Activated CD8-positive, alpha-beta memory T cell treated with anti-CD3 and anti-CD28 coated beads for 1 hour (primary cell): ENCODE measurements at places on chromosomes 5 and 9.

DNA sequence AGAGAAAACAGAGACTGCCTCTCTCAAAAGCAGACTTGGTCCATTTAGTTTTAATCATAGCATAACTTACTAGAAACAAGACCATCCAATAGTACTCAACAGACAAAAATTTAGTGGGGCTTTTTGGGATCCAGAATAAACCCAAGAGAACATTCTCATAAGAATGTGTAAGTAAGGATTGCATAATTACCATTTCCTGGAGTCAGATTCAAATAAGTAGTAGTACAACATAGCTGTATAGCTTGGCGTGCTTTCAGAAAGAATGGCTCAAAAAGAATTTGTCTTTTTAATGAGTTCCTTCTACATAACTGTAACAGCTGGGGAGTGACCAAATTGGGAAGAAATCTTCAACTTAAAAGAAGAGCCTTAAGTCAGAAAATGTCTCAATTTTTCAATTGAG is 145.4 kb downstream of the DENND1A start:
- DNase-seq, result no peak

GRCh38 chr5:64156261-64156660 is 9.4 kb upstream of the RNF180 start:
- DNase-seq, result no peak

DNA sequence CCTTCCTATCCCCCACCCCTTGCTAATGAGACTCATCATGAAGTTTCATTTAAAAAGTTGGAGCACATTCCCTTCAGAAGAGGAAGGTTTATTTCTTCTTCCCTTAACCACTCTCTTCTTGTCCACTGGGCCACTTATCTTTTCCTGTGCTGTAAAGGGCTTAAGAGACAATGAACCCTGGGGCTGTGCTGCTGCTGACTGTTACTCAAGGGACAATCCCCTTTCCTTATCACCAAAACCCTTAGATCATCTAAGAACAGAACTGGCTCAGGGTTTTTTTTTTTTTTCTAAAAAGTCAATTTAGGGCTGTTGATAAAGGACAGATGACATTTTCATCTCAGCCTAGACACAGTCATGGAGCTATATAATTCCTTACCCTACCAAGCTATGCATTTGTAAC is 29.6 kb downstream of the CAPSL start:
- DNase-seq, result no peak

DNA sequence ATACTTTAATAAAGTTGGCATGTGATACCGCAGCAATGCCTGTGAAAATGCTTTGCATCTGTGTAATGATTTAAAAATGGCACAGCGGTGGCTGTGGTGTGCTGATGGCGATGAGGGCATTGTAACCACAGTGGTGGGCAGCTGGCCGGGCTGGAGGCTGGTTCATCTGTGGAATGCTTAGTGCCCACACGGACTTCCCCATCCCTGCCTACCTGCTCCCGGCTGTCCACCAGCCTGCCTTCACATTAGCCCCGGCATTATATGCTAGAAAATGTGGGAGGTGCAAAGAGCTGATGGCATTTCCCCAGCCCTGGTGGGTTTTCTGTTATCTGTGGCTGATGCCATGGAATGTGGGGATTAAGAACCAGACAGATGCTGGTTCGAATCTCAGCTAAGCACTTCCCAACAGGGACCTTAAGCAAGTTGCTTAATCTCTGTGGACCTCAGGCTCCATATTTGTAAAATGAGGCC is 2.9 kb upstream of the NDST1 start:
- no peak for DNase-seq

DNA sequence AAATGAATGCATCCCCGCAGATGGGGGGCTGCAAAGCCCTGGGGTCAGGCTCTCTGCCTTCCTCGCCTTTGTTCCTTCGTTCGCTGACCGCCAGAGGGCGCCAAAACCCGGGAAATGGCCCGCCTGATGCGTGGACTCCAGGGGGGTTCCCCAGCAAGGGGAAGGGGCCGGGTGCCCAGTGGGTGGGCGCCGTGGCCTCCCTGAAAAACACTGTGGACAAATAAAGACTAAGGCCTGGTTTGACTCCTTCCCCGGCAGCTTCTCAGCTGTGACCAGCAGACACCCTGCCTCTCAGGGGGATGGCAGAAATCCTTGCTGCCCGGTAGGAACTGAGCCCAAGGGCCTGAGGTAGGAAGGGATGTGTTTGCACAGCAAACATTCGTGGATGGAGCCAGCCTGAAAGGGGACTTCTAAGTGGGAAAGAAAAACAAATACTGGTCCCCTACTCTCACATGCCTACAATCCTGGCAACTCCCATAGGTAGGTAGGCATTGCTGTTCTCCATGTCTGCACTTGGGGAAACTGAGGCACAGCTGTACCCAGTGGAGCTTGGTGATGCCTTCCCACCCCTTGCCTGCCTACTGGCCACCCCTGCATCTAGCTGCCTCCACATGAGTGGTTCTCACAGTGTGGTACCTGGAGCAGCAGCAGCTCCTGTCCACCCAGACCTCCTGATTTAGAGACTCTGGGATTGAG is 57.7 kb downstream of the DUSP1 start:
- peak; percentile 42 for DNase-seq

DNA sequence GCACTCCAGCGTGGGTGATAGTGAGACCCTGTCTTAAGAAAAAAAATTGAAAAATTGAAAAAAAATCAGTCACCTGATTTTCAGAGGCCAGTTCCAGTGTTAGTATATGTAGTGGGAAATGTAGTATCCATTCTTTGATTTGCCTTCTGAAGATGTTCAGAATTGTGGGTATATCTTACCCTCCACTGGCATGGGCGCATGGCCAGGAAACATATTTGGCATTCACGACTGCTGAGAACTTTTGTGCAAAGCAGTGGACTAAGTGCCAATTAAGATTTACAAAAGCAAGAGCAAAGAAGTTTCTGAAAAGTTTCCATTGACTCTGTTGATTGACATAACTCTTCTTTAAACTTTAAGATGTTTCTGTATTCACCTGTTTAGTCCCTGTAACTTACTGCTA is 2.4 kb downstream of the CAVIN4 start:
- DNase-seq, result no peak

DNA sequence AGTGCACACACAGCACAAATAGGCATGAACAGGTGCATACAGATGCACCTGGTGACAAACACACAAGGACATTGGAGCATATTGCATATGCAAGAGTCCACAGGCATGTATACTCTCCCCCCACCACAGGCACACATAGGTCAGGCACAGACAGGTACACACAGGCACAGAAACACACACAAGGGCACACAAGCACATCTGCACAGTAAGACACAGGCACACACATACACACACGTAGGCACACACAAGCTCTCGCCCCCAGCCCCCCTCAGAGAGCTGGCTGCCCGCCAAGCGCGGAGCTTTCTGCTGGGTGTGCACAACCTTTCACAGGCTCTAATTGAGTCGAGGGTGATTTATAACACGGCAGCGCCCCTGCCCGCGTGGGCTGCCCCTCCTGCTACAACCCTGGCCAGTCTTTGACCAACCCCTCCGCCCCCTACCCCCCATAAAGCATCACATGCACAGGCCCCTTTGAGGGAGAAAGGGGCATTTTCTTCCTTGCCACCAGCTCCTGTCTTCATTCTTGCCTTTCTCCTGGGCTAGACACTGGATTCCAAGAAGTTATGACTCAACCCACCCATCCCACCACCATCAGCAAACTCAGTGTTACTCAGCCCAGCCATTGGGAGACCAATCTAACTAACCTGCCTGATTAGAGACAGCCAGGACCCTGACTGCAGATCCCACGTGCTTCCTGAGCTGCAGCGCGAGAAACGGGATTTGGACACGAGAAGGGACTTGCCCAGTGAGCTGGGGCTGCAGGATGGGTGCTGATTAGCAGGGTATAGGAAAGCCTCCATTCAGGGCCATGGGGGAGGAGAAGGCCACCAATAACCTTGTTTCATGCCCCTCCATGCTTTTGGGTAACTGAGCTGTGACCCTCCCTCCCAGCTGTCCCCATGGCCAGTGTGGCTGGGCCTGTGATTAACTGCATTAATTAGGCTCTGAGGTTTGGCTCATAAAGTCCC is 42.8 kb upstream of the PSD2 start:
- DNase-seq, result no peak

DNA sequence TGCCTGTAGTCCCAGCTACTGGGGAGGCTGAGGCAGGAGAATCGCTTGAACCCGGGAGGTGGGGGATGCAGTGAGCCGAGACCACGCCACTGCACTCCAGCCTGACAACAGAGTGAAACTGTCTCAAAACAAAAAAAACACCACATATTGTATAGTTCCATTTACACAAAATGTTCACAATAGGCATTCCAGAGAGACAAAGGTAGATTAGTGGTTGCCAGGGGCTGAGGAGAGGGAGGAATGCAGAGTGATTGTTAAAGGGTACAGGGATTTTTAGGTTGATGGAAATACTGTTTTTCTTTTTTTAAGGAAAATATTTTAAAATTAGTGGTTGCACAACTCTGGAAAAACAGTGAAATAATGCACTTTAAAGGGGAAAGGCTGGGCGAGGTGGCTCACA is 19.6 kb downstream of the ETF1 start:
- DNase-seq, result no peak

DNA sequence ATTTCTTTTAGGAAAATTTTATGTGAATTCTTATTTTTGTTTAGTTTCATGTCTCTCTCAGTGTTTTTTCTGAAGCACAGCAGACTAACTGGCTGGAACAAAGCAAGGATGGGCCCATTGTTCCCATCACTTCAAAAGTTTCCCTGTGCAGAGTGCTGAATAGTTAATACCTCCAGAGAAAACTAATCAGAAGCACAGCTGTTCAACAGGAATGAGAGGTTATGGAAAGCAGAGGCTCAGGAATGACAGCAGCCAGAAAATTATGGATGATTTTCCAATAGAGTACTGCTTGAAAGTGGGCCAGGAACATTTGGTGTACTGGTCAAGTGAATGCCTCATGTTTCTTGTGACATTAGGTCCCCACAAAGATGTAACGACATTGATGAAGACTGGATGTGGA is 173.0 kb upstream of the TARS1 start:
- no peak for DNase-seq

GRCh38 chr5:31470608-31471007 is 61.3 kb downstream of the DROSHA start:
- no peak for DNase-seq

DNA sequence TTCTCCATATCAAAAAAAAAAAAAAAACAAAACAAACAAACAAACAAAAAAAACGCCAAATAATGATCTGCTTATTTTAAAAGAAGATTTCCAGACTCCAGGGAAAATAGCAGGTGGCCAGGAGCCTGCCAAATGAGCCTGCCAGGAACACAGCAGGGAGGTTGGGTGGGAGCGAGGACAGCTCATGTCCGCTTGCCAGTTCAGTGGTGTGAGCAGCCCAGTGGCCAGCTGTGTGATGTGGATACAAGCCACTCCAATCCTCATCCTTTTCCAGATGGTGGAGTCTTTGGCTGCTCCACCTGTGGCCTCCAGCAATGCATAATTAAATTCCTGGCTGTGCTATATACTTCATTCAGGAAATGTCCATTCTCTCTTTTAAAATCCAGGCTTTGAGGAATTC is 1025.1 kb upstream of the C9orf72 start:
- DNase-seq, result no peak

DNA sequence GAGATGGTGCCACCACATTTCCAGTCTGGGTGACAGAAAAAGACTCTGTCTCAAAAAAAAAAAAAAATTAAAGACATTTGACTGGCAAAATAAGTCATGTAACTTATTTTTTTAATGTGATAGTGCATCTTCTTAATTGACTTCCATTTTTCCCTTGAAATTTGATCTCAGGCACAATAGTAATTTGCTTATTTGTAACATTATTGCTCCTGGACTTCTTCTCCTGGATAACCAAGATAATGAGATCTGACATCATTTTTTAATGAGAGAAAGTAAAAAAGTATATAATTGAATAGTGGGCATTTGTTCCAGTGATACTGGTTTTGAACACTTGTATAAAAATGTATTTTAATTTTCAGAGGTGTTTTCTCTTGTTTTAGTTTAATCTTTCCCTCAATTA is 3.5 kb downstream of the ARHGEF28 start:
- no peak for DNase-seq

DNA sequence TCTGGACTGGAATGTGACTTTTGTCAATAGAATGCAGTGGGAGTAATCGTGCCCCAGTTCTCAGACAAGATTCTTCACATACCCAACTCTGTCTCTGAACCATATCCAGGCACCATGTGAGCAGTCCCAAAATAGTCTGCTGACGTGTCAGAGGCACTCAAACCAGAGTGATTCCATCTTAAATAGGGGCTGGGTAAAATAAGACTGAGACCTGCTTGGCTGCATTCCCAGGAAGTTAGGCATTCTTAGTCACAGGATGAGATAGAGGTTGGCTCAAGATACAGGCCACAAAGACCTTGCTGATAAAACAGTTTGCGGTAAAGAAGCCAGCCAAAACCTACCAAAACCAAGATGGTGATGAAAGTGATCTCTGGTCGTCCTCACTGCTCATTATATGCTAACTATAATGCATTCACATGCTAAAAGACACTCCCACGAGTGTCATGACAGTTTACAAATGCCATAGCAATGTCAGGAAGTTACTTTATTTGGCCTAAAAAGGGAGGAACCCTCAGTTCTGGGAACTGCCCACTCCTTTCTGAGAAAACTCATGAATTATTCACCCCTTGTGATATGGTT is 16.9 kb upstream of the PLCXD3 start:
- DNase-seq, result no peak

DNA sequence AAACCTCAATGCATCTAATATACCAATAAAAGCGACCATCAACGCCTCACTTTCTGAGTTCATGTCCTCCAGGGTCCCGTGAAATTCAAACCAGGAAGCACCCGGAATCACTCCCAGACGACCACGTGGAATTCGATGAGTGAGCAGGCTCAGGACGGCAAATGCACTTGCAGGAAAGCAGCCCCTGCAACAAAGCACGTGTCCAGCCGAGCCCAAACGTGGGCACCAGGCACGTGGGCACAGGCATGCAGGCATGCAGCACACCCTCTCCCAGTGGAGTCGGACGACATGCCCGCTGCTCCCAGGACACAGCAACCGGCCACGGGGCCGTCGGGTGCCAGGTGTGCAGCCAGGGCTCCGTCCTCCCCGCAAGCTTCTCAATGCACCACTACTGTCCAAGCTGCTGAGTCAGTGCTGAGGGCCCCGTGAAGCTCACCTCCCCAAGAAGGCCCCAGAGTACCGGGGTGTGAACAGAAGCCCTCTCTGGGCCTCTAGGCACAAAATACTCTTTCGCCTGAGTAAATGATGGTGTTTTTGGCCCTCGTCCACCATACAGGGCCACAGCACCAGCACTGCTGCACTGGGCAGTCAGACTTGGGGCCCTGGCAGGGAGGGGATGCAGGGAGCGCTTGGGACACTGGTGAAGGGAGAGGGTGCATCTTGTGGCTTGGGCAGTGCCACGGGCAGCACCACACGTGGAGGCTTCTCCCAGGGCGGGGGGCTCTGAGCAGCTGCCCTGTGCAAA is 87.6 kb downstream of the VAV2 start:
- no peak for DNase-seq

DNA sequence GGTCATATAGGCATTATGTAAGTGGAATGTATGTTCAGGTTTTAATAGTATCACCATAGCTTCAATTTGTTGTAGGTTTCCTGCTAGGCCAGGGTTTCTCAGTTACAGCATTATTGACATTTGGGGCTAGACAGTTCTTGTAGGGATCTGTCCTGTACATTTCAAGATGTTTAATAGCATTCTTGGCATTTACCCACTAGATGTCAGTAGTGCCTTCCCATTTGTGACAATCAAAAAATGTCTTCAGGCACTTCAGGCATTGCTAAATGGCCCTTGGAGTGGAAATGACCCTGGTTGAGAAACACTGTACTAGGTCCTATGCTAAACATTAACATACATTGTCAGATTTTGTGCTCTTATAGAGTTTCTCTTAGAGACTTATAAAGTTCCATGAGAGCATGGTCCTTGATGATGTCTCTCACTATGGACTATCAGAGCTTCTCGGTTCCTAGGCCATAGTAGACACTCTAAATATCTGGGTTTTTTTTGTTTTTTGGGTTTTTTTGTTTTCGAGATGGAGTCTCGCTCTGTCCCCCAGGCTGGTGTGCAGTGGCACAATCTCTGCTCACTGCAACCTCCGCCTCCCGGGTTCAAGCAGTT is 1.4 kb downstream of the KIF20A start:
- no peak for DNase-seq
